Hair follicular keratinocyte (primary cell): ENCODE measurements at places on chromosomes 12 and 14. TPM values are rescaled to one million over a fixed set of nuclear protein-coding genes. Genes with fewer than 3 reads are reported as not detected.

ESR2 gene
- 0.16 and 0.23 TPM in 2 replicates for total RNA-seq

GDF11 gene
- total RNA-seq, result 3.0 and 3.8 TPM in 2 replicates

TSPAN31 gene
- 54.4 and 65.6 TPM in 2 replicates for total RNA-seq

POU6F1 gene
- total RNA-seq, result 0.57 and 1.2 TPM in 2 replicates

RHOJ gene
- not detected in 2 replicates for total RNA-seq

CLEC4A gene
- total RNA-seq, result 0.23 TPM in 1 of 2 replicates, not detected in the other

GPR132 gene
- not detected in 2 replicates for total RNA-seq

SMIM41 gene
- total RNA-seq, result not detected in 2 replicates

CCND2 gene
- total RNA-seq, result 186 and 208 TPM in 2 replicates

SRRM4 gene
- total RNA-seq, result not detected in 2 replicates

CKB gene
- total RNA-seq, result 7.7 and 11.9 TPM in 2 replicates

HOXC6 gene
- total RNA-seq, result 0.72 and 0.78 TPM in 2 replicates

ANO4 gene
- 6.5 and 9.7 TPM in 2 replicates for total RNA-seq

STON2 gene
- total RNA-seq, result 63.0 and 81.2 TPM in 2 replicates

SAMD4A gene
- 10.6 TPM in 2 replicates for total RNA-seq

DHRS2 gene
- 0.31 TPM in 1 of 2 replicates, not detected in the other for total RNA-seq

ACSM4 gene
- not detected in 2 replicates for total RNA-seq

INF2 gene
- 60.9 and 73.5 TPM in 2 replicates for total RNA-seq

DEPDC4 gene
- total RNA-seq, result 0.62 and 2.3 TPM in 2 replicates

FOXN3 gene
- total RNA-seq, result 11.5 and 16.5 TPM in 2 replicates

WNT1 gene
- not detected in 2 replicates for total RNA-seq

PTPRO gene
- 0.08 and 0.30 TPM in 2 replicates for total RNA-seq

GPRC5A gene
- 1.2 and 1.4 TPM in 2 replicates for total RNA-seq

BICDL1 gene
- total RNA-seq, result 14.5 and 20.5 TPM in 2 replicates

ASB2 gene
- total RNA-seq, result not detected in 2 replicates

SLC17A8 gene
- total RNA-seq, result not detected in 2 replicates

CLEC9A gene
- total RNA-seq, result not detected in 2 replicates

AP5M1 gene
- 18.0 and 19.8 TPM in 2 replicates for total RNA-seq

KRT73 gene
- total RNA-seq, result not detected in 2 replicates

TROAP gene
- total RNA-seq, result 6.7 and 23.1 TPM in 2 replicates

ASIC1 gene
- 3.5 and 8.4 TPM in 2 replicates for total RNA-seq

NPFF gene
- not detected in 2 replicates for total RNA-seq

PRB3 gene
- not detected in 2 replicates for total RNA-seq

FAM90A1 gene
- total RNA-seq, result 0.38 TPM in 1 of 2 replicates, not detected in the other

VRTN gene
- total RNA-seq, result not detected in 2 replicates
